ENCODE measurements at places on chromosomes 2 and 18.

DNA sequence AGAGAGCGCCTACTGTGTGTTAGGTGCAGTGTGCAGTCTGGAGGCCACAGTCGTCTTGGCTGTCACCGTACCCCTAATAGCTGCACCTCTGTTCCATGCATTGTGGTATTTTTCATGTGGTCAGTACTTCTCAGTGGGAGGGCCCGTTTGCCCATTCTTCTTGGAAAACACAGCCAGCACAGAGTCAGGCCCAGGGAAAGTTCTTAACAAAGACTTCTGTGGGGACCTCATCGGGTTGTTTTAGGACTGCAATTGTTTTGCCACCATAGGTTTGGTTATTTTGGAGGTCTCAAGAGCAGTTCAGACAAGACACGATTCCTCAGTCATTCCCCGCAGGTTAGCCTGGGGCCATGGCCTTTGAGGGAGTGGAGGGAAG, 62.3 kb downstream of the SMIM21 start:
- DNase-seq = no peak

GRCh38 chr2:224552771-224553170, 32.4 kb downstream of the CUL3 start:
- no peak for DNase-seq

GRCh38 chr2:182907081-182907830, 40.8 kb upstream of the FRZB start:
- no peak for DNase-seq

GRCh38 chr2:161974461-161974860, 99.6 kb downstream of the DPP4 start:
- DNase-seq = no peak

GRCh38 chr18:8081872-8082553, 514.9 kb downstream of the PTPRM start:
- no peak for DNase-seq
